ENCODE measurements at places on chromosomes 16 and 17. TPM values are rescaled to one million over a fixed set of nuclear protein-coding genes. Genes with fewer than 3 reads are reported as not detected.

The HBM gene
- not detected for total RNA-seq

The CTRB1 gene
- not detected for total RNA-seq

The SEC14L5 gene
- not detected for total RNA-seq

The CACNG3 gene
- not detected for total RNA-seq

The MT1G gene
- total RNA-seq: 24.5 TPM
